GF-D8 (cell line): ENCODE measurements at places on chromosomes 11 and 22.

GRCh38 chr11:110928391-110928790, 216.2 kb upstream of the ARHGAP20 start:
- DNase-seq = no peak

GRCh38 chr11:35139722-35140282, 831 bp downstream of the CD44 start:
- DNase-seq = no peak

- DNase-seq = peak; percentile 82
Measured at GRCh38 chr11:66677599-66678375, at the start of gene RBM4B. RBM4B (minus strand) TSS chr11:66677887; CDS start chr11:66677079, 808 bp downstream.

DNA sequence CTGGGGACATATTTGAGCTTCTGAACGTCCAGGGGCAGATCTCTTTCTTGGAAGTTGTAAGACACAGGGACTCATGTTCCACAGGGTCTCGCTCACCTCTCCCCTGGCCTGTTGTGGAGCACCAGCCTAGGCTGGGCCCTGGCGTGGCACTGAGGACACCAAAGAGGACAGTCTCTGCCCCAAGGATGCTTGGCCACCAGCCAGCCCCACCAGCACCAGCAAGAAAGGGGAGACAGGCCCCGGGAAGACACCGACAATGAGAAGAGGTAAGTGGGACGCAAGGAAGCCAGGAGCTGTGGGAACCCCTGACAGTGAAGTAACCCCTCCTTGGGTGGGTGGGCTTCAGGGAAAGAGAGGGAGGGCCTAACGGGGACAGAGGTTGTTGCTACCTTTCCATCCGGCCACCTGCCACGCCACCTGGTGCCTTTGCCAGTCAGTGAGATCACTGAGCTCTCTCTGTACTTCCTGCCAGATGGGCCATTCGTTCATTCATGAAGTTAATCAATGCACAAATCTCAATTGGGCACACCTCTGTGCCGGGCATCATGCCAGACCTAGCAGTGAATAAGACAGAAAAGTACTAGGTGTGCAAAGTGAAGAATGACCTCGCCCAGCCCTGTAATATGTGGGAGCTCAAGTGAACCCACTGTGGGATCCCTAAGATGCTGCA, 11.1 kb downstream of the APOL5 start:
- no peak for DNase-seq

- DNase-seq = peak; percentile 24
Measured at GRCh38 chr11:59283825-59284772, 71.4 kb upstream of the MPEG1 start.

- no peak for DNase-seq
Measured at GRCh38 chr22:24007253-24008021, 2.2 kb upstream of the GSTT4 start.

- no peak for DNase-seq
Measured at GRCh38 chr11:126147208-126148111, 64.0 kb downstream of the RPUSD4 start.

- no peak for DNase-seq
Measured at GRCh38 chr11:74147199-74147929, 23.4 kb downstream of the C2CD3 start.

DNA sequence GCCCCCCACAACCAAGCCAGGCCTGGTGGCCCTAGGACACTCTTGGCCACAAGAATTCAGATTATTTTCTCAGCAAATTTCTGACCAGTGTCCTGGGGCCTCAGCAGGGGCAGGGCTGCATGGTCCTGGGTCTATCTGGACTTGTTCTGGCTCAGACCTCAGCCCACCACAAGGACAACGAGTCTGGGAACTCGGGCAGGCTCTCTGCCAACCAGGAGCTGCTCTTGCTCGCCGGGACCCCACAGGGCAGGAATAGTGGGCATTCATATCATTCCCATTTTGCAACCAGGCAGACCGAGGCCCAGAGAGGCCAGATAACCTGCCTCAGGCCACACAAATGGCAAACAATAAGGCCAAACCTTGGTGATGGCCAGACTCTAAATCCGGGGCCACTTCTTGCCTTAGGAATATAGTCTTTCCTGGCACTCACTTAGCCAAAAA, 75.4 kb upstream of the WNT7B start:
- DNase-seq = no peak

- no peak for DNase-seq
Measured at GRCh38 chr11:68469122-68469521, 8.6 kb downstream of the PPP6R3 start.

GRCh38 chr11:78217650-78218541, 29.2 kb downstream of the USP35 start:
- no peak for DNase-seq

DNA sequence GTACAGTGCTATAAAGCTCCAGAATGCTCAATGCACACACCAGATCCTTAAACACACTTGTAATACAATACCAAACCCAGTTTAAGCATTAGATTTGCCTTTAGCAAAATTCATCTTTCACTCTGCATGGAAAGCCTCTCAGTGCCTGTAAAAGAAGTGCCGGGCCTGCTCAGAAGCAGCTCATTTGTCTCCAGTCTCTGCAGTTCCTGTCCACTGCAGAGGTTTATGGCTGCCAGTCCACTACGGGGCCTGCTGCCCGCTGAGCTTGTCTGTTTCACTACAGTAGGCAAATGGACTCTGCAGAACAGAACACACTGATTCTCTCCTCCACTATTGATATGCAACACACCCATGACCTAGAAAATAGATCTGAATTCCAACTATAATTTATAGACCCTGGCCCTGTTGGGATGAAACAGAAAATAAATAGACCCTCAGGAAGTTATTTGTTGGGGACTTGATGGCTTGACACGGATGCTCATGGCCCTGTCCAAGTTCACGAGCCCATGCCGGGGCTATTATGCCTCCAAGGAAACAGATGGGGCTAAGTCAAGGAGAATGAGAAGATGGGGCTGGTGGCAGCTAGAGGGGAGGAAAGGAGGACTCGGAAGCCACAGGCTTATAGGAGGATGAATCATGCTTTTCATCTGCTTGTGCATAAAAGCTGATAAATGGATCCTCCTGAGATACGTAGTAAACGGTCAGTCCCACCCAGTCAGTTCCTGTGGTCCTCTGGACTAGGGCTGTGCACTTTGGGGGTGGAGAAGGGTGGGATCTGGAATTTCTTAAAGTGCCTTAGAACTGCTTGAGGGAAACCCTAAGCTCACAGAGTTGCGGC, 416.8 kb upstream of the TENM4 start:
- DNase-seq = no peak

- DNase-seq = no peak
Measured at GRCh38 chr22:33006955-33007318, 51.2 kb downstream of the SYN3 start.

DNA sequence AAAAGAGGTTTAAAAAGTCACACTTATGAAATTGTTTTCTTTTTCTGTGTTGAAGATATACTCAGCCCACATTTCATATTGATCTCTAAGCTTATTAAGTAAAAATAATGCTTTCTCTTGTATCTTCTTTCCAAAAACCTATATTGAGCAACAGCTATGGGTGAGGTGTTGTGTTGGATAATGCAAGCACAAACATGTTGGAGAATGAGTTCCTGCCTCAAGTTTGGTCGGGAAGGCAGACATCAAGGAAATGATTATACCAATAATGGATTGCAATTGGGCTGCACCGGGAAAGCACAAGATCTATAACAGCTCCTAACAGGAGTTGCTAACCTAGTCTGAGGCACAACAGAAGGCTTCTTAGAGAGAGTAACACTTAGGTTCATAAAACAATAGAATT, 308.9 kb upstream of the MPPED2 start:
- DNase-seq = no peak

- no peak for DNase-seq
Measured at GRCh38 chr11:75424396-75424795, 8.6 kb downstream of the KLHL35 start.

DNA sequence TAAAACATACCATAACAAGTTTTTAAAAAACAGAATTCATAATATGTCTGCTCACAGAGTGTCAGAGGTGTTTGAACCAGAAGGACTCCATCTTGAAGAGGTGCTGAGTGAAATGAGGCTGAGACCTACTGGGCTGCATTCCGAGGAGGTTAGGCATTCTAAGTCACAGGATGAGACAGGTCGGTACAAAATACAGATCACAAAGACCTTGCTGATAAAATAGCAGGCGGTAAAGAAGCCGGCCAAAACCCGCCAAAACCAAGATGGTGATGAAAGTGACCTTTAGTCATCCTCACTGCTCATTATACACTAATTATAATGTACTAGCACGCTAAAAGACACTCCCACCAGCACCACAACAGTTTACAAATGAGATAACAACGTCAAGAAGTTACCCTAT, 116.4 kb downstream of the ARHGAP32 start:
- no peak for DNase-seq

DNA sequence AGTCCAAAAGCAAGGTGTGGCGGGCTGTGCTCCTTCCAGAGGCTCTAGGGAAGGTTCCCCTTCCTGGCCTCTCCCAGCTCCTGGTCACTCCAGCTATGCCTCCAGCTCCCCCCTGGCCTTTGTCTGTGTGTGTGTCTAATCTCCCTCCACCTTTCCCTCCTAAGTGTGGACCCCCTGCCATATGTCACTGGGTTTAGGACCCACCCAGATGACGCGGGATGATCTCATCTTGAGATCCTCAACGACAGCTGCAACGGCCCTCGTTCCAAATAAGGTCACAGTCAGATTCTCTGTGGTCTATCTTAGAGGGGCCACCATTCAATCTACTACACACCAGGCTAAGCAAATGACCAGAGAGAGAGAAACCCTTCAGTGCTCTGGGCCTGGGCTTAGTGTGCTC, 107.9 kb downstream of the ARHGAP8 start:
- DNase-seq = no peak

DNA sequence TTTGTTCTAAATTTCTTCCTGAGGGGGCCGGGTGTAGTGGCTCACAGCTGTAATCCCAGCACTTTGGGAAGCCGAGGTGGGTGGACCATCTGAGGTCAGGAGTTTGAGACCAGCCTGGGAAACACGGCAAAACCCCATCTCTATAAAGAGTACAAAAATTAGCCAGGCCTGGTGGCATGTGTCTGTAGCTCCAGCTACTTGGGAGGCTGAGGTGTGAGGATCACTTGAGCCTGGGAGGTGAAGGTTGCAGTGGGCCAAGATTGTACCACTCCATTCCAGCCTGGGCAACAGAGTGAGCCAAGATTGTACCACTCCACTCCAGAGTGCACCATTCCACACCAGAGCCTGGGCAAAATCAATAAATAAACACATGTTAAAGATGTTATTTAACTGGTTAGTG, 20.6 kb upstream of the TOP3B start:
- DNase-seq = no peak

GRCh38 chr11:1835671-1836010, 851 bp downstream of the SYT8 start:
- DNase-seq = no peak

DNA sequence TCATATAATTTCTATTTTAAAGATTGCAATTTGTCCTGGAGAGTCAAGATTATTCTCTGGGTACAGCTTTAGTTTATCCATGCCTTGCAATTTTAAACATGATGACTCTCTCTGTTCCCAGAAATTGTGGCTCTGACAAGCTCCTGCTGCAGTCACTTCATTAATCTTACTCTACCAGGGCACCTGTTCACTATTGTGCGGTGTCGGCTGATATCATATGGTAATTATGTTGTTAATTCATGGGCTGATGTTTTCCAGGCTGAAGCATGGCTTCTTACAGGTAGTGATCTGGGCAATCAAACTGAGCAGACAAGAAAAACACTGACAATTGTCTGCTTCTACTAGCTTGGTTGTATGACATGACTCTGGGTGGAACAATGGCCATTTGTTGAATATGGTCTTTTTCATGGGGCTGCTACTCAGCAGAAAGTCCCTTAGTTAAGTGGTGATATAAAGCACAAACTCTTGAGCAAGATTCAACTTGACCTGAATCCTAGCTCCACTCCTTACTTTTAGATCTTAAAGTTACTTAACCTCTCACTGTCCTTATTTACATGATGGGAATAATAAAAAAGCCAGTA, 230.7 kb downstream of the FAT3 start:
- no peak for DNase-seq

- no peak for DNase-seq
Measured at GRCh38 chr11:77191823-77192495, 63.9 kb downstream of the MYO7A start.

GRCh38 chr11:133711545-133711944, 133.8 kb downstream of the SPATA19 start:
- DNase-seq = no peak

DNA sequence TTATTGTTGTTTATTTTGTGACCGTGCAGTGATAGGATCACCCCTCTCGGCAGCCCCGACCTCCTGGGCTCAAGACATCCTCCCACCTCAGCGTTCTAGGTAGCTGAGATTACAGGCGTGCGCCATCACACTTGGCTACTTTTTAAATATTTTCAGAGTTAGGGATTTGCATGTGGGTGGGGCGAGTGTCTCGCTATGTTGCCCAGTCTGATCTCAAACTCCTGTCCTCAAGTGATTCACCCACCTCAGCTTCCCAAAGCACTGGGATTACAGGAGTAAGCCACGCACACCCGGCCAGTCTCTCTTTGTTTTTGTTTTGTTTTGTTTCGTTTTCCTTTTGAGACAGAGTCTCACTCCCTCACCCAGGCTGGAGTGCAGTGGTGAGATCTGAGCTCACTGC, 1.2 kb upstream of the INTS5 start:
- no peak for DNase-seq

DNA sequence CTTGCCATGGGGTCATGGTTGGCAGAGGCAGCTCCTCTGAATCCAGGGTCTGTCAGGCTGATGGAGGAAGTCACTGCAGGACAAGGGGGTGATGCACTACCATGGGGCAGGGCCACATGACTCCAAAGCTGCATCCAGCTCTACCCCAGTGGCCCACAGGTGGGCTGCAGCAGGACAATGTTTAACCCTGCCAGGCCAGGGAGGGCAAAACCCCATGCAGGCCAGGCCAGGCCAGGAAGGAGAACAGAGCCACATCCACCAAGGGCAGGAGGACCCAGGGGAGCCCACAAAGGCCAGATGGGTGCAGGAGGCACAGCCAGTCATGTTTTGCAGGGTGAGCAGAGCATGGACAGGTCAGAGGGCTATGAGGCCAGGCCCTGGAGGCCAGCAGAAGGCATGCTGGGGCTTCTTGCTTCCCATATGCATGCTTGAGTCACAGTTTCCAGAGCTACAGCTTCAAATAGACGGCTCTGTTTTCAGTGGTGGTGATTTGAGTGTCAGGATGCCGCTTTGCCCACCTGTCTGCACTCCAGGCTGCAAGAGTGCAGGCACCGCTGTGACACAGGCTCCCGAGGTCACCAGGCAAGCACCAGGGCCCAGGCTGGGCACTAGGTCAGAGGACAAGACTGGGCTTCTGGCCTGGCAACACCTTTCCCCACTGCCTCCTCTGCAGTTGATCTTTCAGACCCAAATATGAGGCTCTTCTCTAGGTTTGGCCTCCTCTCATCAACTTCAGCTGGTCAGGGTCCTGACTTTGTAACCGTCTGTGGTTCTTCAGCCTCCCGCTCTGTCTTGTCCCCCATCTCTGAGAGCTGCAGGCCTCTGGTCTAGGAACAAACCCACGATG, 22.9 kb downstream of the RSPH14 start:
- DNase-seq = no peak
